ENCODE measurements at places on chromosomes 13 and 19. TPM values are rescaled to one million over a fixed set of nuclear protein-coding genes. Genes with fewer than 3 reads are reported as not detected.

- DNase-seq, result no peak
- peak overlapping the region; percentile 67 for H3K27ac ChIP-seq
- H3K4me1 ChIP-seq, result peaks cover 16% of the 10 kb centered on the region
- peaks cover 7% of the 10 kb centered on the region for H3K36me3 ChIP-seq
These were observed 573 bp upstream of the STARD13 start for GRCh38 chr13:33286128-33286527.

RPL18 gene
- total RNA-seq, result 2,552 TPM

FXYD7 gene
- total RNA-seq, result not detected

OR7E24 gene
- total RNA-seq, result not detected

IGFL3 gene
- not detected for total RNA-seq

- no peak for DNase-seq
- peak overlapping the region; percentile 15 for H3K4me3 ChIP-seq
- no peaks in the 10 kb centered on the region for H3K36me3 ChIP-seq
- H3K4me1 ChIP-seq, result peaks cover 21% of the 10 kb centered on the region
- H3K27ac ChIP-seq, result no peak overlapping the region
These were observed 8.6 kb downstream of the C19orf25 start for GRCh38 chr19:1470305-1471009.

DNA sequence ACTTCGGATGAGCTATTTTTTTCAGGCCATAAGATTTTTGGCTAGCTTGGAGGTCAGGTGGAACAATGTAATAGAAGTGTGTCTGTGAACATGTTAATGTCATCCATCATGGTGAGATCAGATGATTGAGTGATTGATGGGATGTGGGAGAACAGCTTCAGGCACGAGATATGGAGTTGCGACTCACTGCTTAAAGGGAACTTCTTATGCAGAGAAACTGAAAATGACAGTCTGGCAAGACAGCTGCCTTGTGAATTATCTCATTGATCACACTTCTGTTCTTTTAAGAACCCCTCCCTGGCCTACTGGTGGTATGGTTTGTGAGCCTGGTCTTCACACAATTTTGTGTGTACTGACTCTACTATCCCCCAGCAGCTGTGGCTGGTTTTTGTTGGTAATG is 96.0 kb downstream of the OLFM4 start:
- no peak overlapping the region for H3K4me3 ChIP-seq
- H3K36me3 ChIP-seq, result no peaks in the 10 kb centered on the region
- no peak for DNase-seq

OVOL3 gene
- total RNA-seq, result not detected

- peaks cover 21% of the 10 kb centered on the region for H3K27me3 ChIP-seq
- H3K36me3 ChIP-seq, result no peaks in the 10 kb centered on the region
- no peak for DNase-seq
- H3K27ac ChIP-seq, result no peak overlapping the region
- H3K4me1 ChIP-seq, result no peaks in the 10 kb centered on the region
These were observed 79.5 kb upstream of the GJB6 start for GRCh38 chr13:20311596-20311995.

All from IMR-90 (cell line).